ENCODE measurements at places on chromosomes 5 and 9.

GRCh38 chr9:79984429-79985067 lies 412.8 kb downstream of the TLE4 start:
- DNase-seq: no peak

DNA sequence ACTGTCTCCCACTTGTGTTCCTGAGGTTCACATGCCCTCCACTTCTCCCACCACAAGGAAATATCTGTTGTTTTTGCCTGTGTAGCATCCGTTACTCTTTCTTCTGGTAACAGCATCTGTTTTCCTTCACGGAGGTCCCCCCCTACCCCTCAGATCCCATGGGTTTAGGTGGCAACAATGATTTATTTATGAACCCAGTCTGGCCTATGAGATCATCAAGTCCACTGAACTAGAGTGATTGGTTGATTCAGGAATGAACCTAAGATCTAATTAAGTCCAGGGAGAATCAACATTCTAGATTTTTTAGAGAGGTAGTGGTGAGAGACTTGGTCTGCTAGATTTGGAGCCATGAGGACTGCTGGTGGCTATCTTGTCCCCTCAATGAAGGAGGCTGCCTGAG lies 166.8 kb downstream of the NR3C1 start:
- no peak for DNase-seq

DNA sequence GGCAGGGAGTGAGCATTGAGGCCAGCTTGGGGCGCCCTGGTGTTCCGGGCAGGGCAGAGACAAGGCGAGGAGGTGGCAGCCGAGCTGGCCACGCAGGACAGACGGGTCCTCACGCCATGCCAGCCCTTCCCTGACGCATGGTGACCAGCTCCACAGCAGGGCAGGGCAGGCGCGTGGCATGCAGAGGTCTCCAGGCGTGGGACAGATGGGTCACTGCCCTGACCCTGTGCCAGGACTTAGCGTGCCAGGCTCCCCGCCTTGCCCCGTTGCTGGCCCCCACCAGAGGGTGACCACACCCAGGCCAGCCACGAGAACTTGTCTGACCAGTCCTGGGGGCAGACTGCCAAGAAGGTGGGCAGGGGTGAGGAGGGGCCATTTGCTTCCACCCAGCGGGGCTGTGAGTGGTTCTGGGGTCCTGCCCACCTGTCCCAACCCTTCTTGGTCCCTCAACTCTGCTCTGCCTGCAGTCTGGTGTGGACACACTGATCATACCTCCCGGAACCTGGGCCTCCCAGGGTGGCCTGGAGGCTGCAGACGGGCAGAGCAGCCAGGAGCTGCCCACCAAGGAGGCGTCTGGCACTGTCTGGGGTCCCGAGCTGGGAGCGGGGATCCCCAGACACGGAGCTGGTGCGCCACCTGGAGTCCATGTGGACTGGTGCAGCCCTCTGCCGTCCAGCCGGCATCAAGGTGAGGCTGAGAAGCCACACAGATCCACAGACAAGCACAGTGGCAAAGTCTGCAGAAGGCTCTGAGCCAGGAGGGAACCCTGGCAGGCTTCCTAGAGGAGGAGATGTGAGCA lies at the start of gene RNF224:
RNF224 (plus strand) TSS at position 449 of the 799 bp plus-strand sequence. CDS start 834 bp downstream, outside the sequence.
- no peak for DNase-seq

DNA sequence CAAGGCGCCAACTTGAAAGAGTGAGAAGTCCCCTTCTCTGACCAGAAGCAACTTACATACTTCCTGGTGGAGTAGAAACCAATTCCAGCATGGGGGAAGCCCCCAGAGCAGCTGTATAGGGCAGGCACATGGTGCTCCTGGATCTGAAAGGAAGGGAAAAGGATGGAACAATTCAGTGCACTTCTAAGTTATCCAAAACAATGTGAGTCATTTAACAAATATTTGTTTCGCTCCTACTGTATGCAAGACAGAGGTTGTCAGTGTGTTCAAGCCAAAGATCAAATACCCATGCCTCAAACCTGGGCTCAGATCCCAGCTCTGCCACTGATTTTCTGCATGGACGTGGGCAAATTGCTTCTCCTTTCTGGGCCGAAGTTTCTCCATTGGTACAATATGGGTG lies 67.1 kb downstream of the LHX2 start:
- no peak for DNase-seq

GRCh38 chr5:130978475-130978874 lies 186.6 kb downstream of the HINT1 start:
- no peak for DNase-seq

GRCh38 chr9:87034841-87035240 lies 87.5 kb upstream of the GAS1 start:
- no peak for DNase-seq

DNA sequence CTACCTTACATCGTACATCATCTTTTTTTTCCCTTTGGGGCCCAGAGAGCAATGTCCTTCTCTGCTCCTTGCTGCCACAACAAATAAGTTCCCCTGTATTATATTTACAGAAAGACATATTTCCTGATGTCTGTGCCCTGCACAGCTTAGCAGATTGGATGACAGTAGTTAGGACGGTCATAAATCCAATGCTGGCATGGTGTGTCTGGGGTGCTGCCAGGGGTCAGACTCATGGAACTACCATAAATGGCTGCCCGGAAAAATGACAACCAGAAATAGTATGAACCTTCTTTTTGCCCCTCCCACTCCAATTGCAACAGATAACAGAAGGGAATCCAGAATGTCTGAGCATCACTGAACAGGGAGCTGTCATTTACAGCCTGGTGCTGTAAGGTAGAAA lies 511.1 kb downstream of the PSAT1 start:
- DNase-seq: no peak

DNA sequence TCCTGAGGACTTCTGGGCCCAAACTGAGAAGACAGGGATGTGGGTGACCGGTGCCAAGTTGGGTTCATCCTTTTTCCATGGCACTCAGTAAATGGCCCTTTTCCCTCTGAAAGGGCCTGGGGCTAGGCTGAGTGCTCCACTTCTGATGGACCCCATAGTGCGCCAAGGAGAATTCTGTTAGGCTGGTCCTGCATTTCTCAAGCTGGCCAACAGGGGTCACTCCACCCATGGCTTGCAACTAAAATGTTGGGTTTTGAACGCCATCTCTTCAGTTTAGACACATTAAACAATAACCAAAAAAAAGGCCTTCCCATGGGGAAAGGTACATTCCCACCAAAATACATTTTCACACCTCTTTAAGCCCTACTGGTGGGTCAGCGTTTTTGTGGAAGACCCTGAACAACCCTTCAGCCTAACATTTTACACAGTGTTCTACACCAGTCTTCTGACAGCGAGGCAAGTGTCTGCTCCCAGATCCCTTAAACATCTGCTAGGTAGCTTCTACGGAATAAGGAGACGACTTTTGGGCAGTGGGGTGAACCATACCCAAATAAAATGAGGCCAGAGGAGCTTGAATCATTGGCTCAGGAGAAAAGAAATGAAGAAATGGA lies 27.3 kb downstream of the CNTFR start:
- DNase-seq: no peak

DNA sequence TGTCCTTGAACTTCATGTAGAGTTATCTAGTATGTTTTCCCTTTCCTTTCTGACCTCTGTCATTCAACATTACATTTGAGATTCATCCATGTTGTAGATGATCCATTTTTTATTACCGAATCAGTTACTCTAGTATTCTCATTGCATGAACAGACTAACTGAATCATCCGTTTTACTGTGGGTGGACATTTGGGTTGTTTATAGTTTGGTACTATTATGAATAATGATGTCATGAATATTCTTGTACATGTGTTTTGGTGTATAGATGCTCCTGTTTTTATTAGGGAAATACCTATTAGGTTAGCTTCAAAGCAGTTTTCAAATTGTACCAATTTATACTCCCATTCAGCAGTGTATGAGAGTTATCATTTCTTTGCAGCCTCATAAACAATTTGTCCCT lies 94.3 kb upstream of the NIPAL4 start:
- DNase-seq: no peak

DNA sequence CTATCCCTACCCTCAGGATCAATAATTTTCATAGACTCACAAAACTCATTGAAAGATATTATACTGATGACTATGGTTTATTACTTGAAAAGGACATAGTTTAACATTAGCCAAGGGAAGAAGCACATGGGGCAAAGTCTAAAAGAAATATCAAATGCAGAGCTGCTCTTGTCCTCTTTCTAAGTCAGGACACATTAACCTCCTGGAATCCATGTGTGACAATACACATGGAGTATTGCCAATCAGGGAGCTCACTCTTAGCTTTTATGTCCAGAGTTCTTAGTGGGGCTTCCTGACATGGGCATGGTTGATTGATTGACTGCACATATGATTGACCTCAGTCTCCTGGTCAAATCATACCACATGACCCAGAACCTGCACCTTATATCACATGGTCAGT lies 165.5 kb upstream of the COX7C start:
- no peak for DNase-seq

GRCh38 chr5:88665750-88666215 lies 217.2 kb downstream of the MEF2C start:
- peak; percentile 30 for DNase-seq

DNA sequence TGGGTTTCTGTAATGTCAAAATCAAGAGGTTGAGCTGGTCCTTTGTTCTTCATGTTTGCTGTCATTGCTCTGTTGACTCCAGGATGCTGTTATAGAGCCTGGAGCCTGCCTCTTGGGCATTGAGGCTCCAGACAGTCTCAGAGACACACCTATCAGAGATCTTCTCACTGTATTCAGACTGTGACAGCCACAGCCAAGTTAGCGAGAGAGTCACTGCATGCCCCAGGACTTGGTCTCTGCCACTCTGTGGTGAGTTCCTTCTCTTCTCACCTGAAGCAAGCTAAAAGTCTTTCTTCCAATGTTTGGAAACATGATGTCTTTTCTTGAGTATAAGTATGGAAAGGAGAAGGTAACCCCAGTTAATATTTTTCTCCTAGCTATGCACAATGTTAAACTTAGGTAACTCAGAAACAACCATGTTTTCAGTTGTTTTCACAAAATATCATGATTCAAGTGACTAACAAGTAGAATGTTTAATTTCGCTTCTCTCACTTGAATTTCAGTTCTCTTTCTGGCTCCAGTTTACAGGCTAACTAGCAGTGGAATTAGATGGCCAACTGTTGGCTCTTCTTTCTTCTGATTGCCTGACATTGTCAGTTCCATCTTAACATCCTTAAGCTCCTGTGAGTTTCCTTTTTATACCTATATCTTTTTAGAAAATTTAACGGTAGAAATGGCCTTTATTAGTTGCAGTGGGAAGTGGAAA lies 20.6 kb upstream of the ZFYVE16 start:
- DNase-seq: no peak

GRCh38 chr9:4417578-4418325 lies 72.5 kb upstream of the SLC1A1 start:
- DNase-seq: no peak
